Activated naive CD8-positive, alpha-beta T cell treated with anti-CD3 and anti-CD28 coated beads, Interleukin-2, amount 10 ng/mL, durations not matched to agents 7 days and 5 days (primary cell): ENCODE measurements at places on chromosomes 2 and 18. TPM values are rescaled to one million over a fixed set of nuclear protein-coding genes. Genes with fewer than 3 reads are reported as not detected.

The PLB1 gene
- 0.43 TPM for total RNA-seq

The KYNU gene
- 0.14 TPM for total RNA-seq

The CPLX4 gene
- total RNA-seq, result not detected

The UGT1A3 gene
- total RNA-seq, result not detected

The SPAST gene
- total RNA-seq, result 19.2 TPM

The KCNG3 gene
- not detected for total RNA-seq

The COLEC12 gene
- total RNA-seq, result 0.06 TPM

The AQP12A gene
- not detected for total RNA-seq

The LBX2 gene
- total RNA-seq, result 1.3 TPM
